ENCODE measurements at places on chromosomes 6 and 20.

DNA sequence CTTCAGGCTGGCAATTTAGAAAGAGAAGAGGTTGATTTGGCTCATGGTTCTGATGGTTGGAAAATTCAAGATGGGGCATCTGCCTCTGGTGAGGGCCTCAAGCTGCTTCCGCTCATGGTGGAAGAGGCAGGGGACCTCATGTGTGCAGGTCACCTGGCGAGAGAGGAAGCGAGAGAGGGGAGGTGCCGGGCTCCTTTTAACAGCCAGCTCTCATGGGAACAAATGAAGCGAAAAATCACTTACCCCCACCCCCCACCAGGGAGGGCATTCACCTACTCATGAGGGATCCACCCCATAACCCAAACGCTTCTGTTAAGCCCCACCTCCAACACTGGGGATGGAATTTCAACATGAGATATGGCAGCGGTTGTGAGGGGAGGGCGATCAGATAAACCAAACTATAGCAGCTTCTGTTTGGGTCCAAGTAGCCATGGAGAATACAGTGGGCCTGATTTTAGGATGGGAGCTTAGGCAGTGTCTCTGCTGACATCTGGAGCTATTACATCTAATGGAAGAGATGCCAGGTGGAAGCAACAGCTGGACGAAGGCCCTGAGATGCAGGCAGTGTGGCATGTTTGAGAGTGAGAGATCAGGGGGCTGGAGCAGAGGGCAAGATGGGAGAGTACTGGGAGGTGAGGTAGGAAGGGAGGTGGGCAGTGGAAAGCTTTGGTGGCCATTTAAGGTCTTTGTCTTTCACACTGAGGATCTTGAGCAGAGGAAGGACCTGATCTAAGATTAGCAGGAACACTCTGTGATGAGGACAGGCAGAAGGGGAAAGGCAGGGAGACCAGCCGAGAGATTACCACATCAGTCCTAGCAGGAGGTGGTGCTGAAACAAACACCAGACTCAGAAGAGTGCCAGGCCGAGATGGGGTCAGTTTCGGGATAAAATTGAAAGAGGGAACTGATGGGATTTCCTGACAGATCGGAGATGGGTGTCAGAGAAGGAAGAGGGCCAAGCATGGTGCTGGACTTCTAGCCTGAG, 161.8 kb downstream of the NFATC2 start:
- DNase-seq = no peak

DNA sequence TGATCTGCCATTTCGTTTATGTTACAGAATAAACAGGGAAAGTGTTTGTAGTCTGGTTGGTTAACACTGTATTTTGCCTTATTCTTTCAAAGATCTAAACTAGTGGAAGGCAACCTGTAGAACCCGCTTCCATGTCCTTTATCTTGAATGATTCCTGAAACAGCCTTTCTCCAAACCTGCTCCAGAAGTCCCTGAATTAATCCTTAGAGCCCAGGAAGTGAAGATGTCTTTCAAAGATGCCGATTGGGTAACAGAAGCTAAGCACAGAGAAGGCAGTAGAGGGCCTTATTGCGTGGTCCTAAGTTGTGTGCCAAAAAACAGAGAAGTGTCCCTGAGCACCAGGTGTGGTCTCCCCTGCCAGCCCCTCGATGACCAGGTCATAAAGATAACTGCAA, 19.2 kb upstream of the ZSCAN16 start:
- DNase-seq = no peak

- DNase-seq = no peak
Measured at GRCh38 chr6:2247664-2248063, 2.3 kb upstream of the GMDS start.

GRCh38 chr20:61924211-61924857, 141.3 kb downstream of the TAF4 start:
- DNase-seq = no peak

DNA sequence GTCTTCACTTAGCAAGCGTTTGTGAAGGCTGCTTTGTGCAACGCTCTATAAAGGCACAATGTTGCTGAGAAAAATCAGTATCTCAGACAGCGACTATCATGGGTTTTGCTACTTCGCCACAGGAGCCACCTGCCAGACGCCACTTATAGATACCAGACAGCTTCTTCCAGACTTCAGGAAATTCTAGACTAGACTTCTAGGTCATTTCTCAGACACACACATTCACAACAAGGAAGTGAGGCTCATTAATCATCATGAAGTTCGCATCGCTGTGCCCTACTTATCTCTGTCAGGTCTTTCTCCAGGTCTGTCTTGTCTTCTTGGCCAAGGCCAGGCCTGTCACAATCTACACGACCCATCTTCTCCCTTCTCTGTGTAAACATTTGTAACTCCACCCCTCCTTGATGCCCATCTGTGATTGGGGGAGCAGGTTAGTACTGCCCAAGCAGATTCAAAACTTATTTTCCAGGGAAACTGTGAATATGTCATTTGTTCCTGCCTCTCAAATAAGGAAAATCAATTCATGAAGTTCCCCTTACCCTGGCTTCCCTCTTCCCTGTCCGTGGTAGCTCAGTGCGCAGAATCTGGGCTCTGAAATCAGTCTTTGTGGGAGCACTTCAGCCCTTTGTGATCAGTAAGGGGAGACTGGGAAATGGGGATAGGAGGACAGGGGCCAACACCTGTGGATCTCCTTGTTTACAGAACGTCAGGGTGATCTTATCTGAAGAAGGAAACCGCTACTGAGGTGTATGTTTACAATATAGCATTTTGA, 115.5 kb downstream of the TNFAIP3 start:
- no peak for DNase-seq

- no peak for DNase-seq
Measured at GRCh38 chr6:90080876-90081481, 186.7 kb downstream of the GJA10 start.

DNA sequence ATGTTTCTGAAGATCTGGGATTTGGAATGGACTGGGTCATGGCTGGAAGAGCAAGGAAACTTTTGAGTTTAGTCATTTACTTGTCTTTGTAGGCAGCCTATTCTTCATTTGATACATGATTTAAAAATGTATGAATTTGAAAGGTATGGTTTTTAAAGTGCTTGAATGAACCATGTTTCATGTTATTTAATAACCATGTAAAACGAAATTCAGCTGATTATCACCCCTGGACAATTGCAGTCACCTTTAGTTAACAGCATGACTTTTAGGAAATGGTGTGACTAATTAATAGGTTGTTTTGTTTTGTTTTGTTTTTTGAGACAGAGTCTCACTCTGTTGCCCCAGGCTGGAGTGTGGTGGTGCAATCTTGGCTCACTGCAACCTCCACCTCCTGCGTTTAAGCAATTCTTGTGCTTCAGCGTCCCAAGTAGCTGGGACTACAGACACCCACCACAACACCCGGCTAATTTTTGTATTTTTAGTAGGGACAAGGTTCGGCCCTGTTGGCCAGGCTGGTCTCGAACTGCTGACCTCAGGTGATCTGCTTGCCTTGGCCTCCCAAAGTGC, 2.1 kb downstream of the STX11 start:
- DNase-seq = no peak

- DNase-seq = no peak
Measured at GRCh38 chr6:33772902-33773472, 15.9 kb downstream of the LEMD2 start.

- no peak for DNase-seq
Measured at GRCh38 chr6:137775227-137775626, 91.8 kb upstream of the TNFAIP3 start.

- no peak for DNase-seq
Measured at GRCh38 chr6:161198176-161198575, 75.7 kb downstream of the AGPAT4 start.

- DNase-seq = peak; percentile 85
Measured at GRCh38 chr6:40894962-40895799, 143.8 kb downstream of the UNC5CL start.

GRCh38 chr20:5741089-5741488, 9.1 kb upstream of the SHLD1 start:
- DNase-seq = no peak

DNA sequence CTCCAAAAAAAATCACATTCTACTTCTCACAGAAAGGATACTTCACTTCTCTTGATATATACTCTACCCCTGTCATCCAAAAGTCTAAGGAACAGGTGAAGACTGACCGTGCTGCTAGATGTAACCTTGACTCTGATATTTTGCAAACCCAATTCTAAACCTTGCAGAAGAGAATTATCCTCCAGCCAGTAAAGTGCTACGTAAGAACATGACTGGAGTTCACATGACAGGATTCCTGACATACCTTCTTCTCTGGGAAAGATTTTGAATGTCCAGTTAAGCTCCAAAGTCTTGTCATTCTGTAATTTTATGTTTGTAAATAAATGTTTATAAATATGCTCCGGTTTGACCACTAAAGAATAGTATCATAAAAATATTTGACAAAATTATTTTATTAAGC, 35.8 kb downstream of the BTBD9 start:
- no peak for DNase-seq

GRCh38 chr6:146337376-146337775, 206.3 kb upstream of the RAB32 start:
- DNase-seq = no peak

- no peak for DNase-seq
Measured at GRCh38 chr20:1924910-1925861, 30.0 kb downstream of the SIRPA start.

DNA sequence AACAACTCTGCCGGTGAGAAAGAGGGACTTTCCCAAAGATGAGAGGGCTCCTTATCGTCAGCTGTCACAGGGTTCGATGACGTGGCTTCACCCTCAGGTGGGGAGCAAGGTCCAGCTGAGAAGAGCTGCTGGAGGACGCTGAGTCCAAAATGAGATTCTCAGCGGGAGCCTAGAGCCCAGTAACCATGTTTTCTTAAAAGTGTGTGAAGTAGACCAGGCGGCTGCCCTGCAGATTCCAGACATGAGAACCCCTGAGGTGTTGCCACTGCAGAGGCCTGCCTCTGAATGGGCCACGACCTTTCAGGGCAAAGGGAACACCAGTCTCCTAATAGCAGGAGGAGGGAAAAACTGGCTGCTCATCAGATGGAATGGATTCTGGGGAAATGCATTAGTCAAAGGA, 375.1 kb downstream of the BTBD9 start:
- DNase-seq = peak; percentile 66

All from RCC 7860 (cell line).